Esophagus mucosa (tissue), 1 donor: ENCODE measurements at places on chromosomes 5 and 9.

DNA sequence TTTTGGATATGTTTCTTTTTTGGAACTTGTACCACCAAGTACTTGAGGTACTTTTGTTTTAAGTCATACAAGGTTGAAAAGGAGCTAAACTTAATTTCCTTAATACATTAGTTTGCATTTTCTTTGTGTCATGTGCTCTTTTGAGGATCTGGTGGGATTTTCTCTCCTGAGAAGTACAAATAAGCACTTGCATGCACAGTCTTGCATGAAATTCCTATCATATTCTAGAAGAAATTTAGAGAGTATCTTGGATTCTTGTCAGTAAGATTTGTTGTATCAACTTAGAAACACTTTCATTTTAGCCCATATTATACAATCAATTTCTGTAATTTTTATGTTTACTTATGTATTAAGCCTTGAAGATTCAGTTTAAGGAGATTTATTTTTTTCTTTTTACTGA is 64.9 kb downstream of the CCNH start:
- ATAC-seq: no peak

GRCh38 chr9:117188394-117188793 is 226.5 kb downstream of the ASTN2 start:
- ATAC-seq: no peak

GRCh38 chr5:113776832-113777525 is 263.5 kb downstream of the YTHDC2 start:
- no peak for ATAC-seq

DNA sequence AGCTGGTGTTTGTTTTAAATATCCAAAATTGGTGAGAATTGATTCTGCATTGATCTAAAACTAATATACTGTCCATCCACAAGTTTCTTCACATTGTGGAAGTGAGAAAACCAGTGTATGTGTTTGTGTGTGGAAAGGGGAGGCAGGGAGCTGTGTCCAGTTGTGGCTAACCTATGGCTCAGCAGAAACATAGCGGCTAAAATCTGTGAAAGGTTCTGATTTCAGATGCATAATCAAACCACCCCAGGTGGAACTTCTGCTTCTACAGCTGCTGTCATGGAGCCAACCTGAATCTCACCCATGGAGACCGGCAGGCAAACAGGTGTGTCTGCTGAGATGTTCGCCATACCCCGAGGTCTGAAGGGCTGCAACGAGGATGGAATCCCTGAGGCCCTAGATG is at the start of gene TAF11L14:
TAF11L14 (plus strand) TSS at position 301 of the 400 bp plus-strand sequence.
- ATAC-seq: no peak

DNA sequence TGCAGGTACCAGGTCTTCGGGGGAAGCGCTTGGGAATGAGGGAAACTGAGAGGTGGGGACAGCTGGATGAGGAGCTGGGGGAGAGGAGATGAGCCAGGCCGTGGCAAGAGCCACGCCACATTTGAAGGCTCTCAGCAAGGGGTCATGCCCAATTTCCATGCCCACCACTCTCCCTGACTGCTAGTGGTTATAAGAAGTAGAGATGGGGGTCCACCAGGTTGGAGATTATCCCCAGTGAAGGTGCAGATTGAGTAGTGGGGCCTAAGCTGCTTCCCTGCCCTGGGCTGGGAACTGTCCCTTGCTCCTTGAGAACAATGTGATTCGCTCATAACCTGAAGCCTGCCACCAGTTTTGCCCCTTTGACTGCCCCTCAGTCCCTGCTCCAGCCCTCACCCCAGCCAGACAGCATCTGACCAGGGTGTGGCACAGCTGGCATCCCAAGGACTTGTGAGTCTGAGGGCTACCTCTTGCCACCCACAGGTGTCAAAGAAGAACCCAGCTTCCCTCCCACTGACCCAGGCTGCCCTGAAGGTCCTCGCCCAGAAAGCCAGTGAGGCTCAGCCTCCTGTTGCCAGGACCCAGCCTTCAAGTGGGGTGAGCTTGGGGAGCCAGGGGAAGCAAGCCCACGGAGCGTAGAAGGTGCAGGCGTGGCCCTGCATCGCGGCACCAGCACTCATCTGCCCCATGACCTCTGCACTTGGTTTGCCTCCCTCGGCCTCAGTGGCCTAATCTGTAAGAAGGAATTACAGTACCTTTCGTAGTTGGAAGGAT is 21.5 kb downstream of the CD74 start:
- no peak for ATAC-seq

- no peak for ATAC-seq
Observed at GRCh38 chr5:125463466-125464092, 717.1 kb upstream of the ZNF608 start.

GRCh38 chr5:130111746-130112145 is 207.5 kb downstream of the CHSY3 start:
- ATAC-seq: no peak

DNA sequence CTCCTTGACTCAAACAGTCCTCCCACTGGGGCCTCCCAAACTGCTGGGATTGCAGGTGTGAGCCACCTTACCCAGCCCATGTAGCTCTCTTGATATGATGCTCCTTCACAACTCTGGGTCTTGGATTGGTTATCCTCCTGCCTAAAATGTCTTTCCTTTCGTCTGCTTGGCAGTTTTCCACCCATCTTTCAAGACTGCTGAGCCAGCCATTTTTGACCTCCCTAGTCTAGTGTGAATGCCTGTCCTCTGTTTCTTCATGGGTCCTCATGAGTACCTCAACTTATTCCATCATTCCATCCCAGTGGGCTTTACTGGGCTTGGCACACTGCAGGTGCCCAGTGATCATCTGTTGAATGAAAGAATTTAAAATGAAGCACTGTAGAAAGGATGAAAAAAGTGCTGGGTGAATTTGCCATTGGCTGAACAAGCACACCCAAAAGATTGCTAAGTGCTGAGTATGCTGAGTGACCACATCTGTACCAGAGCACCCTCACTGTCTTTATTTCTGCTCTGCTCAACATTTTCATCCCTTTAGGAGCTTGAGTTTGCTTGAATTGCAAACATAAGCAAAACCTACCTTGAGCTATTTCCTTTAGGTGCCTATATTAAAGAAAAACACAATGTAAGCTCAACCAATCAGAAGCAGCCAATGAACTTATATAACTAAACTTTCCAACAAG is 84.8 kb upstream of the FAM169A start:
- no peak for ATAC-seq

DNA sequence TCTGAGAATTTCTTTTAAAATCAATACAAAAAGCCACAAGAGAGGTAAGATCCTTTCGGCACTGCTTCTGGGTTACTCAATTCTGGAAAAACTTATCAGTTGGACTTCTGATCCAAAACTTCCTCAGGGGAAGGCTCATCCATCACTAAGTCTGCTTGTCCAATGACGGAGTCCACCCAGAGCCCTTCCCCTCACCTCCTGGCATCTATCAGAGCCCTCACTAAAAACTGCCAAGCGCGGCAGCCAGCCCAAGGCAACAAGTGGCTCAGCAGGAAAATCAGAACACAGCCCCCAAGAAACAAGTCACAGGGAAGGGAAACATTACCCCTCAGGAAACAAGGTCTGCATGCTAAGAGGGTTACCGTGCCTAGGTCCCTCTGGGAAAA is 869 bp upstream of the ESM1 start:
- ATAC-seq: no peak

DNA sequence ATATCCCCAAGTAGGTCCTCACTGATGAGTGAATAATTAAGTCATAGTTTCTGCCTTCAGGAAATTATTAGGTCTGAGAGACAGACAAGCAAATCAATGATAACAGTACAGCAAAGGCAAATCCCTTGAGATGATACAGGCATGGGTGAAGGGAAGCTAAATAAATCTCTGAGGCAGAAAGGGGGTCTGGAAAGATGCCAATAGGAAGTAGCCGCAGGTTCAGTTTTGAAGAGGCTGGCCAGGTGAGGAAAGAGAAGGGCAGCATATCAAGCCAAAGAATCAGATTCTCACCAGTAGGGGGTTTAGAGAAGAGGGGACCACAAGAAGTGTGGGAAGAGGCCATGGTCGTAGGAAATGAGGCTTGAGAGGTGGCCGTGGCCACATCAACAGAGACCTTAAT is 85.8 kb downstream of the KIAA1958 start:
- no peak for ATAC-seq

DNA sequence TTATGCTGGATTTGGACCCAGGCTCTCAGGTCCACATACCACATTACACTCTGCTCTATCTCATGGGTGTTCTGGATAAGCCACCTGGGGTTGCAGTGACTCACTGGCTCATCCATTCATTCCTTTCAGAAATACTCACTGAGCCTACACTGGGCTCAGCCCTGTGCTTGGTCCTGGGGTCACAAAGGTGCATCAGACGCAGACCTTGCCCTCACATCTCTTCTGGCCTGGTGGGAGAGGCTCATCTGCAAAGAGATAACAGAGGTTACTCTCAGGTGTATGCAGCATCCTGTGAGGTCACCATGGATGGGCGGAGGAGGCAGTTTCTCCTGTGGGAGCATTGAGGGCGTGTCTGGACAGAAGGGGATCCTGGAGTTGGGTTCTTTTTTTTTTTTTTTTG is 12.1 kb downstream of the CDHR2 start:
- no peak for ATAC-seq

DNA sequence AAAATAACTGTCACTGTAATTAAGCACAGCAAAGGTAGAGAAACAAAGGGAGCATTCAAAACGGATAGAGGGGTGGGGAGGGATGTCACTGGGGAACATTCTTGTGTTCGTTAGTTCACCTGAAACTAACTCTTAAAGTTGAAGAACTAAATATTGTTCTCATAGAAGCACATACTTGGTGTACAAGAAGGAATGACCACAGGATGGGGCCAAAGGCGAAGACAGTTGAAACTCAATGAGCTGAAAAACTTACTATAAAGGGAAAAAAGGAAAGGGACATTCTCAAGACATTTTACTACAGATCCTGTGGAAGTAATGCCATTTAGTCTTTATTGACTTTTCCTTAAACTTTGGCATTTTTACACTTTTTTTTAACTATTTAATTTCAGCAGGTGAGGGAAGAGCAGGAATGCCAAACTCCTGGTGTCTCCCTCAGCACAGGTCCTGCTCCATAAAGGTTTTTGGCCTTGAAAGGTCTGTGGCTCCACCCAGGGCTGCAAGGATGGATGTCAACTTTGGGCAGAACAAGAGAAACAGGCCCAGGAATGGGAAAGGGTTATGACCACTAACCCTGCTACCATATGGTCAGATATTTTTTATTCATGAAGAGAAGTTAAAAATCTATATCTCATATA is 197.6 kb upstream of the RASA1 start:
- ATAC-seq: peak; percentile 32

GRCh38 chr5:88322785-88323184 is 54.1 kb upstream of the TMEM161B start:
- ATAC-seq: no peak

- ATAC-seq: no peak
Observed at GRCh38 chr5:36173426-36173825, 21.5 kb downstream of the SKP2 start.

DNA sequence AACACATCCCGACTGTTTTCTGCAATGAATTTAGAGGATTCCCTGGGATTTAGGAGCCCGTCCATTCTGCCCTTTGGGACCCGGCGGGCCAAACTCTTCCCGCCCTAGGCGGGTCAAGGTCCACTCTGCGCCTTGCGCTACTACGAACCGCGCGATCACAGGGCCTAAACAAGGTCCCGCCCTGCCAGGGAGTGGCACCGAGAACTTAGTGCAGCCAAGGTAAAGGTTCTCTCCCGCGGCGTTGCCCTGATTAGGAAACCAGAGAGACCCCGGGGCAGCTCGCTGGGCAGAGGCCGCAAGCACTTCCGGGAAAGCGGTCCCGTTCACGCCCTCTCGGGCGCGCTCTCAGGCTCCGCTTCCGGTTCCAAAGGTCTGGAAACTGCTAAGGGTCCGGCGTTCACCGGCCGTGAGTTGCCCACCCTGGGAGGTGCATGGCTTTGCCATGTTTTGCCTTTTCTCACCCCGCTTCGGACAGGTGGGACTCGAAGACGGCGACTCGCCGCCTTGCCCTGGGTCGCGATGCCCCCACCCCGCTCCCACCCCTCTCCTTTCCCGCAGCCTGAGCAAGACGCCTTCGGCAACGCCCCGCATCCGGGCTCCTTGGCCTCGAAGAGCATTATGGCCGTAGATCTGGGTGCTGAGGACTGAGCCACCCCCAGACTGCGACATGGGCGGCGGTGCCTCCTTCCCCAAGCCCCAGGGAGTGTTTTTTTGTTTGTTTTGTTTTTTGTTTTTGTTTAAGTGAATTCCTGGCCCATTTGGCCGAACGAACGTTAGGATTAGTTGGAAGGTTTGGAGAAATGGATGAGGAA is 23.4 kb downstream of the HNRNPK start:
- ATAC-seq: peak; percentile 80

GRCh38 chr5:114411380-114411931 is 49.6 kb downstream of the KCNN2 start:
- ATAC-seq: no peak

DNA sequence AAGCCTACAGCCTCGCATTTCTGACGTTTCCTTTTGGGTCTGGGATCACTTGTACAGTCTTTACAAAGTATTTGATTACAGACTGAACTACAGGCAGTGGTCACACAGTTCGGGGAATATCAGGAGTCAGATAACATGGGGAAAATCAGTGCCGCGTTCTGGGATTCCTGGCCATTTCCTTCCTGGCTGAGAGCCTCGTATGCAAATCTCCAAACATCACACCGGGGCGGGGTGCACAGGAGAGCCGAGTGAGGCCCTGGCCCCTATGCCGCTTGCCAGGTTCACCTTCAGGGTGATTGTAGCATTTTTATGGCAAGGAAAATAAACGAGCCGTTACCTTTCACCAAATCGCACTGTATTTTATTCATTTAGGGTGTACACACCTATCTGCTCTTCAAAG is 29.6 kb upstream of the SLC9A3 start:
- ATAC-seq: peak; percentile 76
